ENCODE measurements at places on chromosomes 4 and X.

DNA sequence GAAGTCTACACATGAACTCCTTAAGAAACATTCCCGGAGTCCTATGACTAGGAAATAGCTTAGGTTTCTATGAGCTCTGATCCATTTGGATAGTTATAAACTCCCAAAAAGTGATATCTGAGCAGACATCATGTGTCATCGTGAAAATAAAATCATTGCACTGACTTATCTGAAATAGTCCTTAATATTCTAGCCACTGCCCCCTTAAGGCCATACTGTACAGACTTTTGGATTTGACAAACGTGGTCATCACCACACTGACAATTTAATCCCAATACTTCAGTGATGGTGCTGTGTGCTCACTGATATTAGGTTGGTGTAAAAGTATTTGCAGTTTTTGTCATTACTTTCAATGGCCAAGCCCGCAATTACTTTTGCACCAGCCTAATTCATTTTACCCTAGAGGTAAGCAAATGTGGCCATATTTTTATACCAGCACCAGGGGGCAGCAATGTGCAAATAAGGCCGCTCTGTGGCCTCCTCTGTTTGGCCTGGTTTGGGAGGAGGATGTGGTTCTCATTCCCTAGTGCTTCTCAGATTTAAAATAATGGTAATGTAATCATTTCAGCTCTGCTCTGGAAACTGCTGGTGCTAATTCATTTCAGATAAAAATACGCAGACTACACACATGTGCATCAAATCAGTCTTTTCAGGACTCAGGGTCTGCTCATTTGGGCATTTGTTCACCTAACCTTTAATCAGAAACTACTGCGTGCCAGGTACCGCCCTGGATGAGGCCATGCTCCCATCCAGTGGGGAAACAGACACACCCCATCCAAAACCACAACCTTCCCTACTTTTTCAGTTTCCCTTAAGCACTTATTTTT is 196.4 kb upstream of the C1QTNF7 start:
- peak; percentile 96 for DNase-seq

- peak; percentile 86 for DNase-seq
Measured at GRCh38 chr4:40990236-40990898, 224.0 kb downstream of the APBB2 start.

DNA sequence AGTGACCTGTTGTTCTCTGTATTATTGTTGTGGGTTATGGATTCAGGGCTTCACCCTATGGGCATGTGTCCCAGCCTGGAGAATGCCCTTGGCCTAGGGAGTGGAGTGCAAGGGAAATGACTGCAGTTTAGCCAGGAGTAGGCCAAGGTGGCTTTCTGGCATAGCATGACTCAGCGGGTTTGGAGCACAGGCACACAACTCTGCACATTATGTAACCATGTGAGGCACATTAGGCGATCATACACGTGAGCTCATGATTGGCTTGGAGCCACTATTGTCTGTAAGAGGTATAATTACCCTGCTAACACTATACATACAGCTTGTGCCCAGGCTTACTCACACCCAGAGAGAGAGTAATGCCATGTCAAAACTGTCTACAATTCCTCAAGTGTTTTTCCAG is 35.1 kb upstream of the TACR3 start:
- no peak for DNase-seq

DNA sequence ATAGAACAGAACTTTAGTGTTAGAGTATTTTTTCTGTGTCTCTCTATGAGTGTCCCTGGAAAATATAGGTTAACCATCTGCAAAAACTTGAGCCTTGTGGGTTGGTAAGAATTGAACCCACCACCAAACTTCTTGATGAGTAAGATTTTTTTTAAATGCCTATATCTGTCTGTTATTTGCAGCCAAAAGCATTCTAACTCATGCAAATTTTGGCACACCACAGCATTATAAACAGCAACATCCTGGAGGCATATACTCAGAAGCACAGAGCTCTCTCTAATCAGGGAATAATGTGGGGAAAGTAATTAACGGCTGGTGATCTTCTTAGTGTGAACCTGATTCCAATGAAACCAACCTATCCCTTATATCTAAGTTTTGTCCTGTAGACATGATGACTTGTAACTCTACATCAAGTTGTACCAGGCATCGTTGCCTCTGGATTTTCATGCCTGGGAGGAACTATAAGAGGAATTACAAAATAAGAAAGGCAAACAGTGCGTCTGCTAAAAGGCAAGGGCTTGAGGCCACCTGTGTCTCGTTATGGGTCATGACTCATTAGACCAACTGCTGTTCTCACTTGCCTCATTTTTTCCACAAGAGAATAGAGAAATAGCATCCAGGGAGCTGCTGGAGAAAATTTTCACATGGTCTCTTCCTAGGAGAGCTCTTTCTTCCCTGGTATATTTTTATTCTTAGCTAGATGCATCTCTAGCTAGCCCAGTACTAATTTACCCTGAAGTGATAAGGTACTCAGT is 202.4 kb downstream of the CHIC2 start:
- DNase-seq: peak; percentile 89

- DNase-seq: peak; percentile 47
Measured at GRCh38 chr4:78652282-78652876, 100.8 kb downstream of the ANXA3 start.

DNA sequence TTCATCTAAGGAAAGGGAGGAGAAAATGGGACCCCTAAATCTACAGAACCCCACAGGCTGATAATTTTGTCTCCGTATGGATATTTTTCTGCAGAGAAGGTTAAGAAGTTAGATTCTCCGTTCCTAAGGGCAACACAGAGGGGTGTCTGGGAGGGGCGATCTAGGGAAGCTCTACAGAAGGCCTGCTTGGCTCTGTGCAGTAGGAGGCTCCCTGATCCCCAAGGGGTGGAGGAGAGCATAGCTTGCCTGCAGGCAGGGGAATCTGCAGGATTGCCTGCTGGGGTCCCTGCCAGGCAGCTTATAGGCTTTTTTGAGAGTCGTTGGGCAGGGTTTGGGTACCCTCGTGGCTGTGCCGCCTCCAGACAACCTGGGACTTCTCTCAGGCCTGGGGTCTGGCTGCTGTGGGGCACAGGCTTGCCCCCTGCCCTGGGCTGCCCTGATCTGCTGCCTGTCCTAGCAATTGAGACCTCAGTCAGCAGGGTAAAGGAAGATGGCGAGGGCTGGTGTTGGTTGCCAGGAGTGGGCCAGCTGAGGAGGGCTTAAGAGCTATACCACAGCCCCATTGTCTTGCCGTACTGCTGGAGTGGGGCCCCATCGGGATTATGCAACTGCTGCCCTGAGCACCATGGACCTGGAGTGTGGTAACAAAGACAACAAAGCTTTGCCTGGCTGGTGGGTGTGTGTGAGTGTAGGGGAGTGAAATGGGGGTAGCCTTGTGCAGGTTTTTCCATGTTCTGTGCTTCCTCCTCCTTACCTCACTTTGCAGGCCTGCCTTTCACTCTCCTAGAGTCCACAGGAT is 74.1 kb downstream of the EFNB1 start:
- no peak for DNase-seq

DNA sequence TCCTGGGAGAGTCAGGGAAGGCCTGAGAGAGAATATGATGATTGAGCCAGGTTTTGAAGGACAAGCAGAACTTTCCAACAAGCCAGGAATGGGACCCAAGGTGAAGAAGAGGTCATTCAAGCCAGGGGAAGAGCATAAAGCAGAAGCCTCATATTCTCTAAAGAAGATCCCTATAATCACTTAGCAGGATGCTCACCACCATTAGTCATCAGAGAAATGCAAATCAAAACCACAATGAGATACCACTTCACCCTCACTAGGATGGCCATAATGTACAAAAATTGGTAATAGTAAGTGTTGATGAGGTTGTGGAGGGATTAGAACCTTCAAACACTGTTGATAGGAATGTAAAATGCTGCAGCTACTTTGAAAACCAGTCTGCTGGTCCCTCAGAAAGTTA is 20.5 kb upstream of the SUPT20HL1 start:
- DNase-seq: no peak

- peak; percentile 39 for DNase-seq
Measured at GRCh38 chrX:134374294-134374693, 85.7 kb upstream of the HPRT1 start.

DNA sequence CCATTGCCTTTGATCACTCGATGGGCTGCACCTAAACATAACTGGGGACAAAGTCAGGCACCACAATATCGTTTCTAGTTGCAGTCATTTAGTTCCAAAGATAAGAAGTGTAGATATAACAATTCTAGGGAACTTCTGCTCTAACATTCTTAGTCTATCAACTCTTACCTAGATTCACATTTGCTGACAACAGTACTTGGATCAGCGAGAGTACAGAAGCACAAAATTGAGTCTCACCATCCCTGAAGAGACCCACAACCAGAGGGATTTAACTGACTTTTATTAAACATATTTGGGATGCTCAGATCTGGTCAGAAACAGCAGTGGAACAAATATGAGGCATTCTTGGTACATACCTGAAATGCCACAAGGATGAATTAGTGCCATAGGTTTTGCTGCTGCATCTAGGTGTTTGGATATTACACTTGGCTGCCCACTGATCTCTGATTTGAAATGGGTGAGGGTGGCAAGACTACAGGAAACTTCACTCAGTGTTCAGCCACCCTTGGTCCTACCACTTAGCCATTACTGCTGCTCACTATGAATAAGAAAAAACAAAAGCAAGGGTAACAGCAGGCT is 28.9 kb upstream of the HUWE1 start:
- DNase-seq: no peak

DNA sequence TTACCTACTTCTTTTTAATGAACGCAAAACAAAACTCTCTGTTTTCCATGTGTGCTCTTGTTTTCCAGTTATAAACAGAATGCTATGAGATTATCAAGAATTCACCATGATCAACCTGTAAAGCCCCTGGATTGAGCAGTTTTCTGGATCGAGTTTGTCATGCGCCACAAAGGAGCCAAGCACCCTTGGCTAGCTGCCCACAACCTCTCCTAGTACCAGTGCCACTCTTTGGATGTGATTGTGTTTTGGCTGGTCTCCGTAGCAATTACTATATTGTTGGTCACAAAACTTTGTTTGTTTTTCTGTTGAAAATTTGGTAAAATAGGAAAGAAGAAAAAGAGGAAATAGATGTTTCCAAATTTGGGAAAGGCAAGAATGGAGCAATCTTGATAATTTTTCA is 51.1 kb downstream of the UGT2B7 start:
- DNase-seq: no peak

- peak; percentile 82 for DNase-seq
Measured at GRCh38 chrX:130079824-130080406, 30.4 kb downstream of the ELF4 start.

DNA sequence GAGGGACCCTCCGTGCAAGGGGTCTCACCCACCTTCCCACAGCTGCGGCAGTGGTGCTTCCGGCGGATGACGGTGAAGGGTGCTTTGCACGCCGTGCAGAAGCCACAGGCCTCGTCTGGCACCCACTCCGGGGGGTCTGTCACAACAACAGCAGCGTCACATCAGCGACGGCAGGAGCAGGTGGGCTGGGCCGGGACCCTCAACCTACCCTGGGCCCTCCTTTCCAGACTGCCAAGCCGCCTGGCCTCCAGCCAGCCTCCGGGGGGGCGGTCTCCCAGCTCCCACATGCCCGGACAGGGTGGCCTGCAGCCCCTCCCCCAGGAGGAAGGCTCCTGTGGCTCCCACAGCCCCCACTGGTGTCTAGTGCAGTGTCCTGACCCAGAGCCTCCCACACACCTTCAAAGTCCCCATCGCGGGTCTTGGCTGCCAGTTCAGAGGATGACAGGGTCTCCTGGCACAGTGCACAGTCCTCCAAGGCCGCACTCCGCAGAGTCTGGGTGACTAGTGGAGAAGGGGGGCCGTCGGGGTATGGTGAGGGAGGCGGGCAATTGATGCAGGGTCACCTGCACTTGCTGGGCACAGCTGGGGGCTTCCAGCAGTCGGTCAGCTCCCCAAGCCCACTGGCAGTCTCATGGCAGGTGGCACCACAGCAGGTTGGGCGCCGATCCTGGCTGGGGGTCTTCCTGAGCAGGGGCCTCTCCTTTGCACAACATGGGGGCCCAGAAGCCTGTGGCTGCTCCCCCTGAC is 9.5 kb upstream of the MXD4 start:
- DNase-seq: no peak

DNA sequence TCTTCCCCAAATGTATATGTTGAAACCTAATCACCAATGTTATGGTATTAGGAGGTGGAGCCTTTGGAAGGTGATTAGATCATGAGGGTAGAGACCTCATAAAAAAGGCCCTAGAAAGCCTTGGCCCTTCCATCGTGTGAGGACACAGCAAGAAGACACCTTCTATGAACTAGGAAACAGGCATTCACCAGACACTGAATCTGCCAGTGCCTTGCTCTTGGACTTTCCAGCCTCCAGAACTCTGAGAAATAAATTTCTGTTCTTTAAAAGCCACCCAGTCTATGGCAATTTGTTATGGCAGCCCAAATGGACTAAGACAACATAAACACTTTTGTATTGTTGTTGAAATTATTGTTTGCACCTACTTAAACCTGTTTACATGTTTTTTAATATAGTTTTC is 221.8 kb upstream of the RPS6KA3 start:
- no peak for DNase-seq

GRCh38 chrX:121639781-121640180 is 592.4 kb downstream of the GLUD2 start:
- DNase-seq: no peak

DNA sequence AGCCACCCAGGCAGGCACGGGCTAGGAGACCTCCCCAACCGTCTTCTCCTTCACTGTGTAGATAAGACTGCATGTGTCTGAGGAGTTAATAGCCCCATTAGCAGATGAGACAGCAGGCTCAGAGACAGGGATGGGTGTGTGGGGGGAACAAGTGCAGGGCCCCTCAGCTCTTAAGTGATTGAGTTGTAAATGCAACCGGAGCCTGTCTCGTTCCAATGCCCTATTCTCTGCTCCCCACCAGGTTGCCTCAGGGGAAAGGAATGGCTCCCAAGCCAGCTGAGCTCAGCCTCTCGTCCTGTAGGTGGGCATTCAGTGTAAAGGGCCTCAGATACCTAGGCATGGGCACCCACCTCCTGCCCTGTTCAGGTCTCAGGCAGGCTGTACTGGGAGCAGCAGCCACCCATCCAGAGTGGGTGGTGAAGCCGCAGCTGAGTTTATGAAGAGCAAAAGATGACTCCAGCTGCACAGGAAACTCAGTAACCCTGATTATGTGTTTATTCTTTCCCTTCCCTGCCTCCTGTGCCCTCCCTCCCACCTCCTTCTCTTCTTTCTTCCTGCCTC is 87.3 kb downstream of the PJA1 start:
- no peak for DNase-seq

- no peak for DNase-seq
Measured at GRCh38 chrX:41386222-41386990, 52.4 kb downstream of the DDX3X start.

DNA sequence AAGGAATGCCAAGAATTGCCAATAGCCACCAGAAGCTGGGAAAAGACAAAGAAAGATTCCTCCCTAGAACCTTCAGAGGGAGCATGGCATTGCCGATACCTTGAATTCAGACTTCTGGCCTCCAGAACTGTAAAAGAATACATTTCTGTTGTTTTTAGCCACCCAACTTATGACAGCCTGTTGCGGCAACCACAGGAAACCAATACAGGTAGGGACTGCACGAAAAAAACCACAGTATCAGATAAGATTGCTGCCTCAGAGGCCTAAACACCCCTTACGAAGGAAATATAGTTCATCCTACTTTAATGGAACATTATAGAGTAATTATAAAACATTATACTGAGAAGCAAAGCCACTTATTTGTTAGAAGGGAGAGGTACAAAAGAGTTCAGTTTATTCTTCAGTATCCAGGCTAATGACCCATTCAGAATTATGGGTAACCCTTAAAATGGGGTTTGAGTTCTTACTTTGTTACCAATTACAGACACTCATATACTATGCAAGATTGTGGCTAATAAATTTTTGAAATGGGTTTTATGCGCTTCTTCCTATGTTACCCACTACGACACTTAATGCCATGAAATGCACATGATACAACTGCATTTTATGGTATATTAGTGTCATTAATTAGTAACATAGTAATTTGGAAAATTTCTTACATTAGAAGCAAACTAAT is 37.4 kb upstream of the SMIM10L2A start:
- no peak for DNase-seq

GRCh38 chr4:52102587-52102986 is 51.5 kb downstream of the SPATA18 start:
- no peak for DNase-seq

Data from adipocyte (in vitro differentiated cells).